CD4-positive, alpha-beta T cell (primary cell): ENCODE measurements at places on chromosomes 16 and 17.
A peak's percentile ranks its signal among the peaks of the same experiment; 100 is the strongest.

GRCh38 chr16:11639925-11640899, 28.0 kb upstream of the SNN start:
- peaks cover 22% of the 10 kb centered on the region for H3K4me1 ChIP-seq
- no peak overlapping the region for H3K4me3 ChIP-seq
- H3K27me3 ChIP-seq: peaks cover 2% of the 10 kb centered on the region
- no peak overlapping the region for H3K27ac ChIP-seq
- H3K36me3 ChIP-seq: no peaks in the 10 kb centered on the region

DNA sequence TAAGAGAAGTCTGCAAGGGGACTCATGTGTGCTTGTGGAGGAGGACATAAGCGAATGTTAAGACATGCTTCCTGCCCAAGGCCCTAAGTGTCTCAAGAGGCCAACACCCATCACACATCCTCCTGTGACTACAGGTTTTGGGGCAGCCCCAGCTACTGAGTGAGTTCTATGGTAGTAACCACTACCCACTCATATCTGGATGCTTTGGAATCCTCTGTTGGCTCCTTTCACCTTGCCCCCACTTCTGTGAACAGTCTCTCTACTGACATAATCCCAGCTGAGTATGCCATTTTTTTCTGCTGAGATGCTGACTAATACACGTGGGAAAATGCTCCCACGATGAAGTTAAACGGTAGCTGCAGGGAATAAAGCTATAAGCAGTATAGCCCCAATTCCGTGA, 153.5 kb downstream of the VPS53 start:
- H3K27ac ChIP-seq: no peak overlapping the region
- H3K36me3 ChIP-seq: peaks cover 35% of the 10 kb centered on the region

DNA sequence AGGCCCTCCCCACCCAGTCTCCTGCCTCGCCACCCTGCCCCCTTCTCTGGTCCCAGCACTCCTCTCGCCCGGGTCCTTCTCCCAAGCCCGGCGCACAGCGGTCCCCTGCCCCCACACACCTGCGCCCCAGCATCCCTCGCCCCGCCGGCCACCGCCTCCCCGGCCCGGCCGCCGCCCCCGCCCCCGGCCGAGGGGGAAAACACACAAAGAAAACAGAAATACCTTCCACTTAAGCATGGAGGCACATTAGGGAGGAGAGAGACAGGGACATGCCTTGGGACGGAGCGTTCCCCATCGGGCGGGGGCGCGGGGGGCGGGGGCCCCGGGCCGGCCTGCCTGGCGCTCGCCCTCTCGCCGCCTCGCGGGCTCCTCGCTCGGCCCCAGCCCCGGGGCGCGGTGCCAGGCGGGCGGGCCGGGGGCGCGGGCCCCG, 326 bp downstream of the SRCIN1 start:
- peaks cover 16% of the 10 kb centered on the region for H3K4me1 ChIP-seq
- H3K27me3 ChIP-seq: peaks cover 64% of the 10 kb centered on the region
- DNase-seq: no peak
- no peaks in the 10 kb centered on the region for H3K36me3 ChIP-seq
- no peak overlapping the region for H3K4me3 ChIP-seq

GRCh38 chr17:7014995-7015958, 2.9 kb downstream of the RNASEK start:
- peak overlapping the region; percentile 99 for H3K4me3 ChIP-seq
- peaks cover 70% of the 10 kb centered on the region for H3K4me1 ChIP-seq
- peak overlapping the region; percentile 99 for H3K27ac ChIP-seq

GRCh38 chr16:58054289-58054688, 28.7 kb downstream of the MMP15 start:
- no peaks in the 10 kb centered on the region for H3K27me3 ChIP-seq
- H3K27ac ChIP-seq: no peak overlapping the region
- DNase-seq: no peak
- no peaks in the 10 kb centered on the region for H3K36me3 ChIP-seq

GRCh38 chr17:33260638-33261037, 32.5 kb downstream of the ASIC2 start:
- H3K36me3 ChIP-seq: no peaks in the 10 kb centered on the region
- H3K27me3 ChIP-seq: peaks cover 2% of the 10 kb centered on the region
- no peak for DNase-seq
- H3K4me3 ChIP-seq: no peak overlapping the region
- H3K27ac ChIP-seq: no peak overlapping the region

DNA sequence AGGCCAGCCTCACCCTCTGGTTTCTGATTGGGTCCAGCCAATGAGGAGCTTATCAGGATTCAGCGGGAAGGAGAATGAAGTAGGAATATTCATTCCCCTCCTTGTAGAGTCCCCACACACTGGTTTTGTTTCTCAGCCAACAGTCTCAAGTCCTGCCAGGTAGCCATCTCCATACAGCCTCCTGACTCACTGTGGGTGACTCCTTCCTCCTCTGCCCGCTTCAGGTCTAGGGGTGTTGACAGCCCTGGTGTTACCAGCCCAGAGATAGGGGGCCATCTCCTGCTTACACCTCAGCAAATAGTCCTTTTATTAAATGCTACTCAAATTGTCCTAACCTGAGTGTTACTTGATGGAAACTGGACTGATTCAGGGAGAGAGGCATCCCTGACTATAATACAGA, 4.0 kb upstream of the MFAP4 start:
- H3K27ac ChIP-seq: no peak overlapping the region
- no peak overlapping the region for H3K4me3 ChIP-seq
- no peaks in the 10 kb centered on the region for H3K36me3 ChIP-seq
- H3K27me3 ChIP-seq: no peaks in the 10 kb centered on the region

- H3K27me3 ChIP-seq: no peaks in the 10 kb centered on the region
- H3K27ac ChIP-seq: no peak overlapping the region
- DNase-seq: no peak
- H3K4me3 ChIP-seq: no peak overlapping the region
These were observed 11.2 kb downstream of the METTL16 start for GRCh38 chr17:2500446-2500845.

- DNase-seq: no peak
- H3K4me1 ChIP-seq: peaks cover 6% of the 10 kb centered on the region
- no peak overlapping the region for H3K4me3 ChIP-seq
- H3K27me3 ChIP-seq: no peaks in the 10 kb centered on the region
- peaks cover 48% of the 10 kb centered on the region for H3K36me3 ChIP-seq
These were observed 16.1 kb downstream of the G6PC3 start for GRCh38 chr17:44086364-44087311.

DNA sequence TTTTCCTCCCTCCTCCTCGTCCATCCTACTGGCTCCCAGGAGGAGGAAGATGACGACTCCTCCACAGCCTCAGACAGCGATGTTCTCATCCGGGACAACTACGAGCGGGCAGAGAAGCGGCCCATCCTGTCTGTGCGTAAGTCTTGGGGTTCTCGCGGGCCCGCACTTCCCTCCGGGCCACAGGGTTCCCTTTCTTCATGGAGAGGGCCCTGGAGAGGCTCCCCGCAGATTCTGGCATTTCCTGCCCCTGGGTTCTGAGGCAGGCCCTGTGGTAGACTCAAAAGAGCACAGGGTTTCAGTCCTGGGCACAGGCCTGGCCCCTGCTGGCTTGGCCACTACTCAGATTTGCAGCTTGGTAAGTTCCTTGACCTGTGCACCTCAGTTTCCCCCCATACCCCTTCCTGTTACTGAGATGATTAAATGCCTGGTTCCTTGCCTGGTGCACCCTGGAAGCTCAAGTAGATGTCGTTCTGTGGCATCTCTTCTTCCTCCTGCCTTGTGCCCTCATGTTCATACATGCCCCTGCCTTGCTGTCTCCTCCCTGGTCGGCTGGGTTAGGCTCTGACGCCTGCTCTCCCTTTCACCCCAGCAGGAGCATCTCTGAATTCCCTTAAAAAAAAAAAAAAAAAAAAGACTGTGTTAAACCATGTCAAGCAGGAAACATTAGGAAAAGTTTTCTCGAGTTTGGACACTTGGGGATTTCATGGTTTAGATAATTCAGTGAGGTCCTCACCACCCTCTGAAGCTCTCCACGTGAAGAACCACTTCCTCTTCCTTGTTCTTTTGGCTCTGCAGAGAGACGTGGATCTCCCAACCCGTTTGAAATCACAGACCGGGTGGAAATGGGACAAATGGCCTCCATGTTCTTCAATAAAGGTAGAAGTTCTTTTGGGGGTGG, 14.3 kb upstream of the NAT9 start:
- H3K4me1 ChIP-seq: peaks cover 41% of the 10 kb centered on the region
- H3K27me3 ChIP-seq: no peaks in the 10 kb centered on the region
- no peak overlapping the region for H3K4me3 ChIP-seq
- no peak for DNase-seq

GRCh38 chr16:84806256-84806889, 13.4 kb upstream of the CRISPLD2 start:
- no peak overlapping the region for H3K4me3 ChIP-seq
- peaks cover 16% of the 10 kb centered on the region for H3K4me1 ChIP-seq
- H3K27me3 ChIP-seq: peaks cover 2% of the 10 kb centered on the region
- DNase-seq: no peak

DNA sequence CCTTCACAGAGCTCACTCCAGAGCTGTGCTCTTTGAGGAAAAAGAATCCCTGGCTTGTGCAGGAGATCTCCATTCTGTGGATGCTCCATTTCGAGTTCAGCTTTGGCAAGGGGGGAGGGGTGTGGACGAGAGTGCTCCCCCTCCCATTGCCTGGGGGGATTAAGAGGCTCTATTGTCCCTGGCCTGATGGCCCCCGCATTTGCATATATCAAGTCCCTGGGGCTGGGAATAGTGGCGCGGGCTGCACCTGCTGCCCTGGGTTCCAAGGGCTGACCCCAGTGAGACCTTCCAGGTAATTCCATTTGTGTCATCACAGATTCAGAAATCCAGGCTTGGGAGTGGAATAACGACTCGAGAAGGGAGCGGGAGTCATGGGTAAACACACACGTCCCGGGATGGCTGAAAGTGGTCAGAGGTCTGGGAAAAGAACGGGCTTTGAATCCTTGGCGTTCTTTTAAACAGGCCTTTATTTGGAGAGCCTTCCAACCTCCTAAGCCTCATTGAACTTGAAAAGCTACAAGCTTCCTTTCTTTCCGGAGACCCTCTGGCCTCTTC, 479.3 kb downstream of the HS3ST3B1 start:
- H3K4me3 ChIP-seq: no peak overlapping the region
- H3K36me3 ChIP-seq: no peaks in the 10 kb centered on the region
- no peaks in the 10 kb centered on the region for H3K4me1 ChIP-seq

- H3K27ac ChIP-seq: no peak overlapping the region
- H3K4me1 ChIP-seq: peaks cover 15% of the 10 kb centered on the region
- H3K4me3 ChIP-seq: no peak overlapping the region
- H3K36me3 ChIP-seq: no peaks in the 10 kb centered on the region
- no peaks in the 10 kb centered on the region for H3K27me3 ChIP-seq
- no peak for DNase-seq
These were observed 25.0 kb downstream of the KATNB1 start for GRCh38 chr16:57760357-57761160.

DNA sequence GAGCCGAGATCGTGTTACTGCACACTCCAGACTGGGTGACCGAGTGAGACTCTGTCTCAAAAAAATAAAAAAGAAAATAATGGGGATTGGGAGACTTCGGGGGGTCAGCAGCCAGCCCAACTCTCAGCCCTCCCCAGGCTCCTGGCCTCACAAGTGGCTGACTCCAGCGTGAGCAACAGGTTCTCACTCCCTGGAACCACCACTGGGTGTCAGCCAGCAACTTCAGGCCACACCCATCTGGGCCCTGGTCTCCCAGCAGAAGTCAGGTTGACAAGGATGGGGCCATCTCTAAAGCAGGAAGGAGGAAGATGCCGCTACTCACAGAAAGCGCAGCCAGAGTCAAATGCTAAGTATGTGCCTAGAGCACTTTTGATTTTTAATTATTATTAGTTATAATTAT, 139.4 kb downstream of the C16orf78 start:
- no peaks in the 10 kb centered on the region for H3K36me3 ChIP-seq
- no peak overlapping the region for H3K27ac ChIP-seq
- H3K27me3 ChIP-seq: no peaks in the 10 kb centered on the region

- H3K4me1 ChIP-seq: no peaks in the 10 kb centered on the region
- DNase-seq: no peak
- H3K27me3 ChIP-seq: no peaks in the 10 kb centered on the region
- H3K4me3 ChIP-seq: no peak overlapping the region
- no peak overlapping the region for H3K27ac ChIP-seq
These were observed 555.8 kb downstream of the RBFOX1 start for GRCh38 chr16:7888411-7888810.

DNA sequence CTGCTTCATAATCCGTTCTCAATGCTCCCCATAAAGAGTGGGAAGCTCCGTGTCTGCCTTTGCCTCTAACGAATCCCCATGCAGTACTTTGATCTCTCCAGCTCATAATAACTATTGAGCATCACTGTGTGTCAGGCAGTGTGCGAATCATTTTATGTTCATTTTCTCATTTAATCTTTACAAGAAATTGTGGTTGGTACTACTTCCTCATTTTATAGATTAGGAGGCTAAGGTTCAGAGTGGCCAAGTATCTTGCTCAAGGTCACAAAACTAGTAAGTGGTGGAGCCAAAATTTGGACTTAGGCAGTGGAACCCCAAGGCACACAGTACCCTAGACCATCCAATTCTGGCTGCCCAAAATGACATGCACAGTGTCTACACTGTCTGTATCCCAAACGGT, 44.8 kb downstream of the ABCC12 start:
- peaks cover 2% of the 10 kb centered on the region for H3K27me3 ChIP-seq
- H3K4me1 ChIP-seq: no peaks in the 10 kb centered on the region
- no peak overlapping the region for H3K4me3 ChIP-seq
- no peaks in the 10 kb centered on the region for H3K36me3 ChIP-seq
- H3K27ac ChIP-seq: no peak overlapping the region

- no peaks in the 10 kb centered on the region for H3K27me3 ChIP-seq
- no peak overlapping the region for H3K27ac ChIP-seq
- H3K4me3 ChIP-seq: no peak overlapping the region
- no peaks in the 10 kb centered on the region for H3K36me3 ChIP-seq
These were observed 12.9 kb upstream of the MAP2K3 start for GRCh38 chr17:21271454-21272183.

DNA sequence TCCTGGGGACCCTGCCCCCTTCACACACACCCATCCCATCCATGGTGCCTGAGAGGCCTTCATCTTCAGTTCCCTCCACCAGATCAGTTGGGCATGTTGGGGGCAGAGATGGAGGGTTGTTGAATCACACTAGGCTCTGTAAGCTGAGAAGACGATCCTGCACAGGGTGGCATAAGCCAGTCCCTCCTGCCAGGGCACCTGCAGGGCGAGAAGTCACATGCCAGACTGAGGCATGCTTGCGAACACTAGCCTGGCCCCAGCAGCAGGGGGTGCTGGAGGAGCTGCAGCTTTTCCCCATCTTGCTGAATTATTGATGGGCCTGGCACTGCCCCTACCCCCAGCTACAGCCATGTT, 6.1 kb upstream of the TBX2 start:
- no peaks in the 10 kb centered on the region for H3K36me3 ChIP-seq
- H3K27ac ChIP-seq: no peak overlapping the region
- no peak for DNase-seq
- H3K4me3 ChIP-seq: no peak overlapping the region
- H3K4me1 ChIP-seq: peaks cover 29% of the 10 kb centered on the region

GRCh38 chr16:84476401-84476800, 28.1 kb downstream of the MEAK7 start:
- DNase-seq: no peak
- H3K4me1 ChIP-seq: no peaks in the 10 kb centered on the region
- no peak overlapping the region for H3K27ac ChIP-seq
- H3K36me3 ChIP-seq: peaks cover 15% of the 10 kb centered on the region

GRCh38 chr16:7209598-7209997, 123.0 kb upstream of the RBFOX1 start:
- H3K4me1 ChIP-seq: no peaks in the 10 kb centered on the region
- H3K27me3 ChIP-seq: no peaks in the 10 kb centered on the region
- DNase-seq: no peak
- no peaks in the 10 kb centered on the region for H3K36me3 ChIP-seq
- H3K4me3 ChIP-seq: no peak overlapping the region

- no peak for DNase-seq
- no peaks in the 10 kb centered on the region for H3K36me3 ChIP-seq
- H3K4me1 ChIP-seq: peaks cover 17% of the 10 kb centered on the region
- no peak overlapping the region for H3K4me3 ChIP-seq
- no peaks in the 10 kb centered on the region for H3K27me3 ChIP-seq
- no peak overlapping the region for H3K27ac ChIP-seq
These were observed 2.5 kb upstream of the CLTC start for GRCh38 chr17:59617156-59617732.
